ENCODE measurements at places on chromosomes 4 and X.

GRCh38 chr4:170090352-170091052, 746 bp upstream of the AADAT start:
- DNase-seq: no peak

DNA sequence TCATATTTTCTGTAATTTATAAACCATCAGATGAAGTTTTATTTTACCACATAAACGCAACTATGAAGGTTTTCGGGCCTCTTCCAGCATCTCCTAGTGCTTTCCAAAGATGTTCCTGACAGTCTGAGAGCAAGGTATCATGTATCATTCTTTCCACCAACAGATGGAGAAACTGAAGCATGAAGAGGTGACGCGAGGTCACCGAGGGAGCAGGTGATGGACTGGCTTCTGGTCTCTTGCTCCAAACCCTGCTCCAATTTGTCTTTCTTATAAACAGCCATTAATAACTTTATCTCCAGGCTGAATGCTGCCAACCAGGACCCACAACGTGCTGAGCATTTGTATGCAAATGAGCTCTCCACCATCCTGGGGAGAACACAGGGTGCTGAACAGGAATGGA, 86.3 kb upstream of the MAML3 start:
- no peak for DNase-seq

DNA sequence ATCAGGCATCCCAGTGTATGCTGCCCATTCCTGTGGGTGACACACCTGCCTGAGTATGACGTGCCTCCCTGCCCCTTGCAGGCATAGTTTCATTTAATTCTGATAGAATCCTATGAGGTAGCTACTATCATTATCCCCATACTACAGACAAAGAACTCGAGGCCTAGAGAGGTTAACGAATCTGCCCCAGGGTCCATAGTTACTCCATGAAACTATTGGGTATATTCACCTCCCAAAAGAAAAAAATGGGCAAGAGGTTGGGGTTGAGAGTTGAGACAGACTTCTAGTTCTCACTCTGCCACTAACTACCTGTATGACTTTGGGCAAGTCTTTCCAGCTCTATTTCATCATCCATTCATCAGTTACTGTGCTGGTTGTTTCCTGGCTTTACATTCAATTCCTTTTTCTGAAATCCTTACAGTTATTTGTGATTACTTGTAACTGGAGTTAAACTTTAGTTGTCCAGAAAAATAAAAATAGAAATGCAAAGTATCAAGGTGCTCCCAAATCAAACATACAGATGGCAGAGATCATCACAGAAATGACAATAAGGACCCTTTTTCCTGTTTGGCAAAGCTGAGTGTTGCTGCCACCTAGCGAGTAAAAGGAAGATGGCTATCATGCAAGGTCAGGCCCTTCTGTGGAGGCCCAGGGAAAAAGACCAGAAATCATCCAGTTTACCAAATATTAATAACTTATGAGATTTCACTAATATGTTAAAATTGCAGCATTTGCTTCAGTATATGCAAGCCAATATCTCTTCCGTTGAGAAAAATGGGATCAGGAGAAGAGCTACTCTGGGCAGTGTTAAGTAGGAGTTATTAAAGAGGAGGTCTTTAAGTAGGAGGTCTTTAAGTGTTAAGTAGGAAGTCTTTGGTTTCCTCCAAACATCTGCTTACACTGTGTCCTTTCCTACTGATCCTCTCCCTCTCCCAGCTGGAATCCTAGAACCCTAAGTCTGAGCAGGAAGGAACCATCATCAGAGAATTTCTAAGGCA, 17.1 kb upstream of the MAP7D3 start:
- peak; percentile 3 for DNase-seq

DNA sequence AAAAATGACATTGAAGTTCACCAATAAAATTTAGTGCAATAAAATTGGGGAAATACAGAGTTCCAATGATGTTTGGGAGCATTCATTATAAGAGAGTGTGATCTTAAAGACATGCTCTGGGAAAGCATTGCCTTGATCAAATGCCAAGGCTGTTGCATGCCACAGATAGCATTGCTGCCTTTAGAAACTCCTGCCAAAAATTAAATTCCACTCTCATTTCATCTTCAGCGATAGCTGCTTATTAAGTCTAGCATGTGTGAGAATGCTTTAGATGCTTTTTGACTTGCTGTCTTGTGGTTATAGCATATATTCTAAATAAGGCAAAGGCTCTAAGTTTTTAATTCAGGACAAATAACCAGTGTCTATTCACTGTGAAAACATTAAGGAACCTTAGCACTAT, 49.3 kb downstream of the NPNT start:
- DNase-seq: no peak

- no peak for DNase-seq
Observed at GRCh38 chrX:6134255-6134654, 94.4 kb downstream of the NLGN4X start.

DNA sequence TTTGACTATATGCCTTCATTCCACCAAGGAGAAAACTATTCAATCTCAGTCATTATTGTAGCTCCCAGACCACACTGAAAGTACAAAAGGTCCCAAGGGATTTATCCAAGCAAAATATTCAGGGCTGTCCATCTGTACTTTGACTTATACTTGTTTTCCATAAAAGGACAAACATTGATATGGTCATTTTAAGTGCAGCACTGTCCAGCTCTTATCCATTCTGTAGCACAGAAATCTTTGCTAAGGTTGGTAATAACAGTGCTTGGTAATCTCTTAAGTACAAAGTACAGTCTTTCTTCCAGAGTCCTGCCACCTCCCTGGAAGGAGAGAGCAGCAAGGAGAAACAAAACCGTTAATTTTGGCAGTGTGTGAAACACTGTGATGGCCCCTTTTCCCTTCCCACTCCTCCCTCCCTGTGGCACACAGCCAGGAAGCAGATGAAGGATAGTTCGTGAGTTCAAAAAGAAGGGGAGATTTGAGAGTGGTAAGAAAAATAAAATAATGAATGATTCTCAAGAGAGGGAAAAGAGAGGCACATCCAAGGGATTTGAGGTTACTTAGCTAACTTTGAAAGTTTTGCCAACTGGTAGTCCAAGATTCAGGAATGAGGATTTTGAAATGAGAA, 6.8 kb upstream of the CXCL2 start:
- DNase-seq: no peak

DNA sequence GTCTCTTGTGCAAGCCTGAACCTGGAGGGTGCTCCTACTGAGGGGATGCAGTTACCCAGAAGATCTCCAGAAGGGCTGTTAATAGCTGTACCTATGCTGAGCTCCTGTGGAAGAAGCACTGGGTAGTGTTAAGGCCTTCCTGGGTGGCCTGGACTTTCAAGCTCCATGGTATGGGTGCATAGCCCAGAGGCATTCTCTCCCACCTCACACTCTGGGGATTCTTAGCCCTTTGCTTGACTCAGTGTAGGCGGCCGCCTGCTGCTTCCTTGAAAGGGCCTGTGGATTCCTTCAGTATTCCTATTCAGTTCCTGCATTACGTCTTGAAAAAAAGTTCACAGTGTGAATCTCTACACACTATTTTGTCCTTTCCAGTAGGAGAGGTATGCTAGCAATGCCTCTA, 235.7 kb upstream of the MAGEB16 start:
- DNase-seq: no peak

GRCh38 chr4:96342790-96343455, 503.0 kb downstream of the PDHA2 start:
- no peak for DNase-seq

Measured in stimulated activated CD8-positive, alpha-beta memory T cell treated with anti-CD3 and anti-CD28 coated beads, Interleukin-2, amount 100 ng/mL, for 48 hours (primary cell).